ENCODE measurements at places on chromosomes 6 and 20.

DNA sequence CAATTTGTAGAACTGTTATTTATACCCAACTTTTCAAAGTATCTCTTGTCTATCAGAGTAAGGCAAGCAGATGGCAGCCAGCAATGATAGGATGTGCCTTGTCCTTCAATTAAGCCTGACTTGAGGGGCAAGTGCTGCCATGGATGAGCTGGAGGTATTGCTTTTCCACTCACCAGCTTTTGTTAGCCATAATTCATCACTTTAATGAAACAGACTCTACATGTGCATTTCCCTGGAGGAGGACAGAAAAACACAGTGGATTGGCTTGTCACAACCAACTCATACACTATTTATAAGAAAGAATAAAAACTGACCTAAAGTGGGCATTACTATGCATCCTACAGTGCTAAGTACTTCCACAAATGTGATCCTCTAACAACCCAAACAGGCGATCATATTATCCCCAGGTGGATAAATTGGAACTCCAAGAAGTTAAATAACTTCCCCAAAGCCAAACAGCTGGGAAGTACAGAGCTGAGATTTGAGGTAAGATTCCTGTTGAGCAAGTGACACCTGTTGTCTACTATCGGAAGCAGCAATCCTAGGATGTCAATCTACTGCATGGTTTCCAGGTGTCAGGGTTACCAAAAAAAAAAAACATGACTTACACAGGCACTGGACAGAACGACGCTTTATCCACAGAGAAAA, 73.9 kb upstream of the NRSN1 start:
- DNase-seq, result no peak

DNA sequence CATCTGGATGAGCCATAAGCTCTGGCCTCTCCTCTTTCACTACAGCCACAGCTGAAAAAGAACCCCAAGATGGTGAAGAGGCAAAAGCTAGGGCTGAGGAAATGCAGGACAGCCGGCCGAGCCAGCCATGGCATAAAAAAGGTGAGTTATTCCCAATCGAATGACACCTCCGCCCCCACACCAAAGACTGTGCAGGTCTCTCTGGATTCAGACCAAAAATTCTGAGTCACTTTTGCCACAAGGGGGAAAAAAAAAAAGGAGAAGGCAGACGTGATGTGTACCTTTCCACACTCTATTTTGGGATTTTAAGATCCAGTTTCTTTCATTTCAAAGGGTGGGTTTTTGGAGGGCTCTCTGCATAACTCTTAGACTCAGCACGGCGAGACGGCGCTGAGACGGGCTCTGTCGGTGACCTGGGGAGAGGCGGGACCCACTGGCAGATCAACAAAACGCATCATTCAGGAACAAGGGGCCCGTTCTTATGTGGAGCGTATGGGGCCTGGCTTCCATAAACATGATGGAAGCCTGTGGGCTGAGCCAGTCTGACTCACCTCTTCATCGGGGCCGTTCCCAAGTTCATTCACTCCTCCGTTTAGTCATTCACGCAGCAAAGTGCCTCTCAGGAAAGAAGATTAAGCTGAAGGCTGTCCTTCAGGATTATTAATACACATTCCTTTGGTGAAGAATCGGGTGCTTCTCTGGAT, 54.8 kb downstream of the NFATC2 start:
- no peak for DNase-seq

- DNase-seq, result no peak
These were observed at the start of gene GFRA4 for GRCh38 chr20:3663031-3663701. TSS of gene GFRA4 (minus strand) at chr20:3663399. CDS start at chr20:3663399, 0 bp downstream.

- no peak for DNase-seq
These were observed 82.7 kb upstream of the CNR1 start for GRCh38 chr6:88248709-88249321.

GRCh38 chr6:113149511-113149910, 707.6 kb upstream of the MARCKS start:
- no peak for DNase-seq

- DNase-seq, result no peak
These were observed 1.4 kb downstream of the PAQR8 start for GRCh38 chr6:52363228-52363867.

GRCh38 chr20:7333841-7334240, 566.4 kb downstream of the BMP2 start:
- DNase-seq, result peak; percentile 42

DNA sequence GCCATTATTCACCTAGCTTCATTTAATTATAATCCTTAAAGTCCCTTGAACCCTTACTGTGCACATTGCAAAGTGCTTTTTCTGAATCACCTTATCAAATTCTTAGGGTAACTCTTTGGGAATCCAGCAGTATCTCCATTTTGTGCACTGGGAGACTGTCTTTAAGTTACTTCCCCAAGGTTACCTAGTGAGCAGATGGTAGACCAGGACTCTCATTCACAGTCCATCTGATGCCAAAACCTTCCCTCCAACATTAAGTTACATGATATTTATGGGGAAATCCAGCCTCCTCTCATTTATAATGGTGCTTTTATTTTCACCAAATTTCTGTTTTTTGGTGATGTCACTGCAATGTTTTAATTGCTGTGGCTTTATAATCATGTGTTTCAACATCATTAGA, 75.7 kb downstream of the NCOA7 start:
- DNase-seq, result no peak

DNA sequence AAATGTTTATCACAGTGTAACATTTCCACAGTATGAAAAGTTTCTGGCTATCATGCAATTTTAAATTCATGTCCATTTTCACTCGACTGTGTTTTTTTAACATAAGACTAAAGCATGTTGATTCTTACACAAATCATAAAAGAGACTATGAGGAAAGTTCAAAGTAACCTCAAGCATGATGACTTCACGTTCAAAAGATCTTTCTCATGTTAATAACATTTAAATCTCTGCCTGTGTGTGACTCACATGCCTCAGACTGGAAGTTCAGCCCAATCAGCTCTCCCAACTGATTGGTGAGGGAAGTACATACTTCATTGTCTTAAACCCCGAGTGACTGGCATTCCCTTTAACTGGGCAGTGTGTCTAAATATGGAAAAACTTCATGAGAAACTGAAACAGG, 37.4 kb downstream of the ATXN1 start:
- DNase-seq, result peak; percentile 94

GRCh38 chr6:135418040-135418760, 79.3 kb downstream of the AHI1 start:
- no peak for DNase-seq

DNA sequence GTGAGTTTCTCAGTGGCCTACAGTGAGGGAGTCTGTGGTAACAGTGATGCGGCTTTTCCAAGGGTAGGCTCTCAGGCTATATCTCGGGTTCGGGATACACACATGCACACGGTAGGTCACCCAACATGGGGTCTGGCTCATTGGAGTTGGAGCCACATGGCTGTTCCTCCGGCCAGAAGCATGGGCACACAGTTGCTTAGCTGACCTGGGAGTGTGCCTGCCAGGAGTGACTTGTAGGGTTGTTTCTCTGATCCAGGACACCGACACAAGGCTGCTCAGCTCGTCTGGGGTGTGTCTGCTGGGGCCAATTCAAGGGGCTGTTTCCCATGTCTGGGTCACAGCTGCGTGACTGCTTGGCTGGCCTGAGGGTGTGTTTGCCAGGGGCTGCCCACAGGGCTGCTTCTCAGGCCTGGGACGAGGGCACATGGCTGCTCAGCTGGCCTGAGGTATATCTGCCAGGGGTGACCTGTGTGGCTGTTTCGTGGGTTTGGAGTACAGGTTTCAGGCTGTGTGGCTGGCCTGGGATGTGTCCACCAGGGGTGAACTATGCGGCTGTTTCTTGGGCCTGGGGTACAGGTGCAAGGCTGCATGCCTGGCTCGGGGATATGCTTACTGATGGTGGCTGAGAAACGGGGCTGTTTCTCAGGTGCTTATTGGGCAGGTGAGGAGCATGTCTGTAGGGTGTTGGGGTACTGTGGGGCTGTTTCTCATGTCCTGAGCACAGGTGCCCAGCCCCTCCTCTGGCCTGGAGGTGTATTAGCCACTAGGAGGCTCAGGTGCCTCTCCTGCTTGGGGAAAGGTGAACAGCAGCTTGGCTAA, 15.2 kb downstream of the KIF25 start:
- no peak for DNase-seq

DNA sequence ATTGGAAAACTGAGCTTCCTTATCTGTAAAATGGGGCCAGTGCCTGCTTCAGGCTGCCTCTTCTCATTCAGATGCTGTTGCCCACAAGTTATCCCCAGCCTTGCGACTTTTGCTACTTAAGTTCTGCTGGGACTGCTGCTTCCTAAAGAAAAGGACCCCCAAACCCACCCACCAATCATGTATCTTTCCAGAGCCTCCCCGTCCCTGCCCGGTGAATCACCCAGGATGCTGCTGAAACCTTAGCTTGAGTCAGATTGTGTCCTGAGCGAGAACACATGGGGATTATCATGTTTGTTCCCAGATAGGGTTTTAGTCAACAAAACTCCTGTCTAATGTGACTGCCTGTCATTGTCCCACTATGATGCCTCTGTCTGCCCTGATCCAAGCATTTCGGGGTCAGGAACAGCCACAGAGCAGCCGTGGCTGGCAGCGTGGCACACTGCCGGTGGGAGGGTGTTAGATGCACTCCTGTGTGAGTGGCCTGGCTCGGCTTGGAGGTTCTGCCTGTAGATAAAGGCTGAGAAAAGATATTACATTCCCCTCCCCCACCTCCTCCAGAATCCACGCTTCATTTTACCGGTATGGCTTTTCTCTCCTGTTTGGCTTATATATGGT, 79.9 kb downstream of the TOX2 start:
- no peak for DNase-seq

DNA sequence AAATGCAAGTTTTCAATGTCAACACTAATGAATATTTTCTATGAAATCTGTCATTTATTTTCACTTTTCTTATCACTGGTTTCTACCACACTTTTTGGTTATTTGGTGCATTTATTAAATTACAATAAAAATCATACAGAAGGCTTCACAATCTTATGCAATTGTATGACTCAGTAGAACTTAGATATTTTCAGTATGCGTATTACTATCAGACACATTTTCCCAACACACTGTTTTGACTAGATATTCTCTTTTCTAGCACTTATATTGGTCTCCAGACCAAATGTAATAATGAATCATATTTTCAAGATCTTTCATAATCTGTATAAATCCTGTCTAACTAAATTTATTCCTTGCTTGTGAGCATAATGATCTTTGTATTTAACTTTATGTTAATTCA, 74.1 kb downstream of the FAM83B start:
- DNase-seq, result no peak

DNA sequence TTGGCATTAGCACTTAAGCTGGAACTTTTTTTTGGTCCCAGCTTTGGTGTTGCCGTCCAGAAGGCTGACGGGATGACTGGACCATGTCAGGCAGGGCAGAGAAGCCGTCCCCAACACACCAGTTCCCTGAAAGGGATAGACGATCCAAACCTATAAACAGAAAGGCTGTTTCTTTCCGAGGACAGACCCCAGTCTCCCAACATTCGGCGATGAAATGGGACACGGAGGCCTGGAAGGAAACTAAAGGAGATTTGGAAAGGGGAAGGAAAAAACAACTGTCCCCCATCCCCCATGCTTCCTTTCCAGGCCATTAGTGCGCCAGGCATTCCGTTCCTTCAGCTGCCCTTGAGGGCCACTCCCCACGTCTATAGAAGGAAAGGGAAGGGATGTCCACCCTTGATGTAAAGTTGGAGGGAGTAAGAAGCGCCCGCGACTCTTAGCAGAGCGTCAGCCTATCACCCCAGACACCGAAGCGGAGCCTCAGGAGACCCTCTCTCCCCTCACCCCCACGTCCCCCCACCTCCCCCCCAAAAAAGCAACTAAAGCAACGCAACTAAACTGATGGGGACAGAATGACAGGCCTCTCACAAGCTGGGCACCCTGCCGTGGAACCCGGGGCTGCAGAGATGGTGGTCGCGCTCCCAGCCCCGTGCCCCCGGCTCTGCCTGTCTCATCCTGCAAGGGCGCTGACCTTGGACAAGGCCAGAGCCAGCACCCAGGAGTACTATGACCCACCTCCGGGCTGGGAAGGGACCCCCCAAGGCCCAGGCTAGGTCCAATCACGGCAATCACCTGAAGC, 638 bp downstream of the BLCAP start:
- peak; percentile 43 for DNase-seq

- DNase-seq, result no peak
These were observed 494.1 kb upstream of the ARID1B start for GRCh38 chr6:156283091-156283490.

DNA sequence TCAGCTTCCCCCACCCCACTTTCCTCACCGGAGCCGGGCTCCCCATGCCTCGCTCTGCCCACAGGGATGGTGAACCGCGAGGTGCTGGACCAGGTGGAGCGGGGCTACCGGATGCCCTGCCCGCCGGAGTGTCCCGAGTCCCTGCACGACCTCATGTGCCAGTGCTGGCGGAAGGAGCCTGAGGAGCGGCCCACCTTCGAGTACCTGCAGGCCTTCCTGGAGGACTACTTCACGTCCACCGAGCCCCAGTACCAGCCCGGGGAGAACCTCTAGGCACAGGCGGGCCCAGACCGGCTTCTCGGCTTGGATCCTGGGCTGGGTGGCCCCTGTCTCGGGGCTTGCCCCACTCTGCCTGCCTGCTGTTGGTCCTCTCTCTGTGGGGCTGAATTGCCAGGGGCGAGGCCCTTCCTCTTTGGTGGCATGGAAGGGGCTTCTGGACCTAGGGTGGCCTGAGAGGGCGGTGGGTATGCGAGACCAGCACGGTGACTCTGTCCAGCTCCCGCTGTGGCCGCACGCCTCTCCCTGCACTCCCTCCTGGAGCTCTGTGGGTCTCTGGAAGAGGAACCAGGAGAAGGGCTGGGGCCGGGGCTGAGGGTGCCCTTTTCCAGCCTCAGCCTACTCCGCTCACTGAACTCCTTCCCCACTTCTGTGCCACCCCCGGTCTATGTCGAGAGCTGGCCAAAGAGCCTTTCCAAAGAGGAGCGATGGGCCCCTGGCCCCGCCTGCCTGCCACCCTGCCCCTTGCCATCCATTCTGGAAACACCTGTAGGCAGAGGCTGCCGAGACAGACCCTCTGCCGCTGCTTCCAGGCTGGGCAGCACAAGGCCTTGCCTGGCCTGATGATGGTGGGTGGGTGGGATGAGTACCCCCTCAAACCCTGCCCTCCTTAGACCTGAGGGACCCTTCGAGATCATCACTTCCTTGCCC, 57.4 kb downstream of the SRC start:
- no peak for DNase-seq

DNA sequence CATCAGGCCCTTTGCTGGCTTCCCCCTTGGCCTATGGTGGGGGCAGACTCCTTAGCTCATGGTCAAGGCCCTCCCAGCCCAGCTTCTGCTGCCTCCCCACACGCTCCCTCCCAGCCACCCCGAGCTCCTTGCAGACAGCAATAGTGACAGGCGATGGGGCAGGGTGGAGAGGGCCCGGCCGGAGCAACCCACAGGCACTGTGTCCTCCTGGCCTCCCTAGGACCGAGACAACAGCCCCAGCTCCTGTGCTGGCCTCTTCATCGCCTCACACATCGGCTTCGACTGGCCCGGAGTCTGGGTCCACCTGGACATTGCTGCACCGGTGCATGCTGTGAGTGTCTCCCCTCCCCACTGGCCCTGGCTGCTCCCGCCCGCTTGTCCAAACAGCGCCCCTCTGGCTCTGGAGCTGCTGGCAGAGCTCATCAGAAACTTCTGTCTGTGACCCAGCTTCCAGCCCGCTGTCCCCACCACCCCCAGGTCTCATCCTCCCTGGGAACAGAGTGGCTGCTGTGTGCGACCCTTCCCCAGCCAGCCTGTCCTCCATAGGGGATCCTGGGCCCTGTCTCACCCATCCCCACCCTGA, 21.8 kb downstream of the NPEPL1 start:
- no peak for DNase-seq
